ENCODE measurements at places on chromosomes 1 and 21.

- DNase-seq: no peak
Measured at GRCh38 chr1:205375835-205376545, 19.3 kb upstream of the KLHDC8A start.

DNA sequence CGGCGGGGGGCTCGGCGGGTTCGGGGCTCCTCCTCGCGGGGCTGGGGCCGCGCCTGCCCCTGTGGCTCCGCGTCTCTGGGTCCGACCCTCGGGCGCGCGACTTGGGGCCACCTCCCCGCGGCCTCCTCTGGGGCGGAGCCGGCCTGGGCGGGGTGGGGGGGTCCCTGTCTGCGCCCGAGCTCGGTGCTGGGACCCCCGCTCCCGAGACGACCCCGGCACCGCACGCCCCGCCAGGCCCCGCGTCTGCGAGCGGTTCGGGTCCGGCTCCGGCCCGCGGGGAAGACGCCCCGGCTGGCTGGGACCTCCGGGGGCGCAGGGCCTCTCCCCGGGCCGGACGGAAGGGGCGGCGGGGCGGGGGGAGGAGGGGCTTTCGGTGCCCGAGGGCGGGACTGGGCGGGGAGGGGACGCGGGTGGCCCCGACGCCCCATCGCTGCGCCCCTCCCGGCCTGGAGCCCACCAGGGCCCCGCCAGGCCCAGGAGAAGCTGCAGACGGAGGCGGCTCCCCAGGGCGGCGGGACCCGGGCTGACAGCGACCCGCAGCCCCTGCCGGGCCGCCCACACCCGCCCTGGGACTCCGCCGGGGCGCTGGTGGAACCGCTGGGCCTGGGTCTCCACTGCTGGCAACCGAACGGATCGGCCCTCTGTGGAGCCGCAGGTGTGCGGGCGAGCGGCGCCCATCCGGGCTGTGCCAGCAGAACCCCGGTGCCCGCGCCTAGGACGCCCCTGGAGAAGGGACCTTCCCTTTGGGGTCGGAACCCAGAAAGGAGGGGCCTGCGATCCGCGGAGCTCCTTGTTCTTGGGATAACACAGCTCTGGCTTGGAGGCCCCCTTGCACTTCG is 610 bp downstream of the COL6A2 start:
- no peak for DNase-seq

GRCh38 chr1:51000160-51000559 is 30.1 kb downstream of the CDKN2C start:
- DNase-seq: peak; percentile 30

DNA sequence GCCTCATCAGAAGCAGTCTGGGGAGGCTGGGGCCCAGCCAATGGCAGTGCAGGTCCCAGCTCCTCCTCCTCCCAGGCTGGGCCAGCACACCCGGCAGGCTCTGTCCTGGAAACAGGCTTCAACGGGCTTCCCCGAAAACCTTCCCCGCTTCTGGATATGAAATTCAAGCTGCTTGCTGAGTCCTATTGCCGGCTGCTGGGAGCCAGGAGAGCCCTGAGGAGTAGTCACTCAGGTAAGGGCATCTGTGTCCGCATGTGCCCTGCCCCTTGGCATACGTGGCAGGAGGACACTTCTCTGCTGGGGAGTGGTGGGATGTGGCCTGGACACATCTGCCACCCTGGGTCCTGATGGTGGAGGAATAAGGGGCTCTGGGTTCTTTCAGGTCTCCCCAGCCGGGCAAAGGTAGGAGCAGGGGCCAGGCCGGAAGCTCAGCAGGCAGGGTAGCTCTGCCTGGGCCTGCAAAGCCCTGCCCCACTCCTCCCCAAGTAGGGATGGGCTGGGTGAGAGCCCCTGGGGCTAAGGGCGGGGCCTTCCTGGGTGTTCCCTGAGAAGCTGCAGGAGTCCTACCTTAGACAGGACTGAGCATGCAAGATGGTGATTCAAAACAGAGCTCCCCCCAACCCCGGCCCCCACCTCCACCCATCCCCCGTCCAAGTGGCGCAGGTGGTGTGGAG is at the start of gene GJB5:
GJB5 (plus strand) TSS at position 84 of the 674 bp plus-strand sequence. CDS start 2,284 bp downstream, outside the sequence.
- DNase-seq: no peak

DNA sequence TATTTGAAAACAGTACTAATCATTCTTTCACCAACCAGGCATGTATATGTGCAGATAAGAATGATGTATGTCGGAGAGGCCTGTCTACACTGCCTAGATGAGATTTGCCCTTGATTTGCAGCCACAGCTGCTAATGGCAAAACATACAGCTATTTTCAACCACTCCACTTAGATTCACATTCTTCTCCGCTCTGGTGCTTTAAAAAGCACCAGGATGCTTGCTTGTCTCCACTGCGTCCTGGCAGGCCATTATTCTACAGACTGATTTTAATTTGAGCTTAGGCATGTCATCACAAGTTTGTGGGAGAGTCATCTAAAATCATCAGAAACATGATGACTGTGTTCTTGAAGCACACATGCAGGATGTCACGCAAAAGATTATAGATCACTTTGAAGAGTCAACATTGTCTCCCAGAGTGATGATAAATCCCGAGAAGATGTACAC is 119.0 kb upstream of the NRIP1 start:
- DNase-seq: no peak

DNA sequence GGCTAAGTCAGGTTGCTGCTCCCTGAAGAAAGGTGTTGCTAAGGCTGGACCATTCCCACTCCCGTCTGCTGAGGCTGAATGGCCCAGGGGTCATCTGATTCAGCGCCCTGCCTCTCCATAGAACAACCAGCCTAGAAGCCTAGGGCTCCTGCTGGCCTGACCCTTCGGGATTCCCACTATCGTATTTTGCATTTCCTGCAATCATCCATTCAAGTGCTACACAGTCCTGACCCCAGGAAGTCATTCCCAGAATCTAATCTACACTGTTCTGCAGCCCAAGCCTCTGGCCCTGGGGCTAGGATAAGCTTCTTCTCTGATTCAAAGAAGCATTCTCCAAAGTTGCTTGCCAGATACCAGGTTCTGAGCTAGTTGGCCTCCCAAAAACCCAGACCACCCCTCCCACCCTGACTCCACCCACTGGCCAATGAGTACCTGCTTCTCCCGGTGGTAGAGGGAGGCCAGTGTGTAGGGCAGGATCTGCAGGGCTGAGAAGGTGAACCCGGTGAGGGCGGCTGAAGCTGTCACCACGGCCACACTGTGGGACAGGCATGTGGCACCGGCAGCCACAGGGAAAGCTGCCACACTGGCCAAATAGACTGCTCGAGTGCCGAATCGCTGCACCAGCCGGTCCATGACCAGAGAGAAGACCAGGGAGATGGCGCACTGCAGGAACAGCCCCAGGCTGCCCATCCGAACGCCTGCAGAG is 18.7 kb downstream of the SLC45A3 start:
- DNase-seq: no peak

- no peak for DNase-seq
Measured at GRCh38 chr1:186295980-186296379, 79.1 kb downstream of the TPR start.

DNA sequence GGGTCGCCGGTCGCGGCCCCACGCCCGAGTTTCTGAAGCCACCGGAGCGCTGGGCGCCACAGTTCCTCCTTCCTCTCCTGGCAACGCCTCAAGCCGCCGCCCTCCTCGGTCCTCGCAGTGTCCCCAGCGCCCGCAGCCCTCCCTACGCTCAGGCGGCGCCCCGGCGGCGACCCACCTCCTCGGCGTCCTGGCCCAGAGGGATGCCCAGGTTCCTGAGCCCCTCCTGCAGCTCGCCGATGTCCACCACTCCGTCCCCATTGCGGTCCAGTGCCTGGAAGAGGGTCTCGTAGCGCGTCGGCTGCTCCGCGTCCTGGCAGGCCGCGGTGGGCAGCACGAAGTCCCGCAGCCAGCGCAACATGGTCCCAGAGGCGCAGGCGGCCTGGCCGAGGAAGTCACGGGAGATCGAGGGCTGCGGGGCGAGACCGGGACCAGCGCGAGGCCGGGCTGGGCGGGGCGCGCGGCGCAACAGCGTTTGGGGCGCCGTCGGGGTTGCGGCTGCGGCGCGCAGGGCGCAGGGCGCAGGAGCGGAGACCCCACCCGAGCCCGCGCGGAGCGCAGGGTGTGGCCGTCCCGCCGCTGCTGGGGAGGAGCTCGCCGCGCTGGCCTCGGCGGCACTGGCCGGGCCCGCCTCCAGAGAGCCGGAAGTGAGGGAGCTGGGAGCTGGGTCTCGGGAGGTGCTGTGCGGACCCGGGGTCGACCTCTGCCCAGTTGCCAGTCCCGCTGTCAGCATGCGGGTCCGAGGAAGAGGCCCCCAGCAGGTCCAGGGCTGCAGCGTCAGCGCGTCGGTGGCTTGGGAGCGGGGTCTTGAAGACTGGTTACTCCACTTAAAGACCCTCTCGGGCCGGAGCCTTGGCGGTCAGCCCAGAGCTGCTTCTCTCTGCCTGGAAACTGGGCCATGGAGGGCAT is at the start of gene SLC25A24:
SLC25A24 (minus strand) TSS at position 563 of the 906 bp plus-strand sequence; CDS start at position 358, 205 bp downstream.
- DNase-seq: peak; percentile 83

DNA sequence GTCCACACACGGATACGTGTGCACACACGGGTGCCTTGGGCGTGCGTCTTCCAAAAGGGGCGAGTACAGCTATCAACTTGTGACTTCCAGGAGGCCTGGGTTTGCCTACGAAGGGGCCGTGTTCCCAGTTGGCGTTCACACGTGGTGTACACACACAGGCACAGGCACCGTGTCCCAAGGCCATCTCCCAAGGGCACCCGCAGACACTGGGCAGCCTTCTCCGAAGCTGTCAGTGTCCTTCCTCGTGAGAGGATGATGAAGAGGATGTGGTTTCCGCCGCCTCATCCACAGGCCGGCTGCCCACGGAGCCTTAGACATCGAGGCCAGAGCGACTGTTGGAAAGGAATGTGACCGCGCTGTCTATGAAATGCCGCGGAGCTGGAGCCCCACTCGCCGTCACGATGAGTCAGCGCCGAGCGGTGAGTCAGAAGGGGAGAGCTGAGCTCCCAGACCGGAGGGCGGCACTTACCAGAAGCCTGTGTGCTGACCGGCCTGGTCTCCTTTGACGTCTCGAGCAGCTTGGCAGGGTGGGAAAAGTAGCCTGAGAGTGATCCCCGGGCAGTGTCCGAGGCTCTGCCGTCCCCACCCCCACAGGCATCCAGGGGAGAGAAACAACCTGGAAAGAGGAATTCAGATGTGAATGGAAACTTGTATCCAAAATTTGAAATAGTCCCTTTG is 141.4 kb upstream of the ARHGEF16 start:
- no peak for DNase-seq

DNA sequence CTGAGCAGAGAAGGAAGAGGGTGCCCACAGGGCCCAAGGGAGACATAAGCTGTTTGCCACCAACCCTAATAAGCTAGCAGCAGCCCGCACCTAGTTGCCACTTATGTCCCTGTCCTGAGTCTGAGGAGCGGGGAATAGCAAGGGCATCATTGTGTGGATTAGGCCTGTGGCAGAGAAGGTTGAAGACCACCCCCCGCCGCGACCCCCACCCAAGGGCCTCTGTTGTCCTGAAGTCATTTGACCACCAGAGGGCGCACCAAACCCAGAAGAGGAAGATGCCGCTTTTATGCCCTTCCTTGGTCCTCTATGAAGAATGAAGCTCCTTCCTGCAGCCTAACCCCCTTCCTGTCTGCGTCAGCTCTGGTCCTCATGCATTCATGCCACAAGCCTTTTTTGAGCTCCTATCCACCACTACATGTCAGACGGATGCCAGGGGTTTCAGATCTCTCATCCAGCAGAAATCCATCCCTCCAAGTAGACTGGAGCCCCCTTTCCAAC is 16.6 kb downstream of the RHBG start:
- DNase-seq: peak; percentile 65

- DNase-seq: peak; percentile 69
Measured at GRCh38 chr1:161706482-161707347, at the start of gene FCRLA. TSS of gene FCRLA (plus strand) at chr1:161707229. CDS start at chr1:161707265, 36 bp downstream.

- DNase-seq: peak; percentile 30
Measured at GRCh38 chr1:24321697-24322469, 2.7 kb downstream of the GRHL3 start.

DNA sequence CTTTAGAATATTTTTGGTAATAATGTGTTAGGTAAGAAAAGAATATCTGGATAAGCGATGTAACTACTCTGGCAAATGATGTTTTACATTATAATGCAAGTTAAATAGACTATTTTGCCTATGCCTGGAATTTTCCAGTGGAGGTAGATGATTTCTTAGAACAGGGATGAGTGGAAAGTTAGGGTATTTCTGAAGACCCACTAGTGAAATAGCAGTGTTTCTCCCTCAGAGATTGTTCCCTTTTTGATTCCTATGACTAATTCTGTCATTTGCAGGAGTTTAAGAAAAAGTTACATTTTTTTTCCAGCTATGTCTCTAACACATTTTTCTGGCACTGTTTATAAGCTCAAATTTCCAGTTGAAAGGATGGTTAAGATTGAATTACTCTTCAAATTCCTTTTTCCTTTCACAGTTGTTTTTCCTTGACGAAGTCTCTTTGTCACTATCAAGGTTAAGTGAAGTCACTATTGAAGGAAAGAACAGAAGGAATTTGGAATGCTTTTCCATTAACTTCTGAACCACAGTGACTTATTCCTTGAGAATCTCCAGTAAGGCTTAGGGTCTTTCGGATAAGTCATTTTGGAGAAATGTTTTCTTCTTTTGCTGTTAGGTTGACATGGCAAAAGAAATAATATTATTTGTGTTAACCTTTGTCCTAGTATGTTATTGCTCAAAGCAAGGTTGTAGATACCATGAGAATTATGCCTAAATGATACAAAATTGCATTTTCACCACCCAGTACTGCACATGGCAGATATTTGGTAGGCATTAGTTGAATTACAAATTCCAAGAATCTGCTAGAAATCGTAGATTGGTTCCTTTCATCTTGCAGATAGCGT is 42.9 kb upstream of the ZNF326 start:
- no peak for DNase-seq

DNA sequence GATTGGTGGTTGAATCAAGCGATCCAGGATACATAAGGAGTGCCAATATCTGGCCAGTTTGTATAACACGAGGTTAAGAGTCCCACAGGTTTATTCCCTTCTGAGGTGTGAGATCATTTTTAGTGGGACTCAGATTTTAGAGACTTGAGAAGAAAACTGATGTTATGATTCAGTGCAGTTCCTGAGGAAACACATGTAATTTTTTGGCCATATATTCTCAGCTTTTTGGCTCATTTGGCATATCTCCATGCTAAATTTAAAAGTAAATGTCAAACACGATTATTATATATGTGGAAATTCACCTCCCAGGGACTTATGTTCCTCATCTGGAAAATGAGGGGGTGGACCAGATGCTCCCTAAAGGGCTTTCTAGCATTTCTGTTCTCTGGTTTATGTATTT is 39.2 kb upstream of the SERBP1 start:
- no peak for DNase-seq

DNA sequence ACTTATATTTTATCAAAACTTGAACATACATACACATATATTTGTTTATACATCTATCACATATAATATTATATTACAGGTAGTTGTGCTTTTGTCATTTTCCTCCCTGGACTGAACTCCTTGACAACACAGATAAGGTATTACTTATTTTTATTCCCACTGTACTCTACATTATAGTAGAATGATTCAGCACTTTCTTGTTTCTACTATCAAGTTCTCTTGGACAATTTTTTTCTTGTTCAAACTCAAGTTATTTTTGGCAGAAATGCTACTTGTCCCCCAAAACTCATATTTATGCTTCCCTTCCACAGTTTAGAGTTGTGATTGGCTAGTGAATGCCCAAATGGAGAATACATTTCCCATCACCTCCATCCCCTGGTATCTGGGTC is 10.8 kb upstream of the PTPRC start:
- DNase-seq: no peak

Measured in naive B cell (primary cell).